IMR-90 (cell line): ENCODE measurements at places on chromosomes 11 and 22. TPM values are rescaled to one million over a fixed set of nuclear protein-coding genes. Genes with fewer than 3 reads are reported as not detected.
A peak's percentile ranks its signal among the peaks of the same experiment; 100 is the strongest.

- no peak overlapping the region for H3K27ac ChIP-seq
- no peak overlapping the region for H3K4me3 ChIP-seq
- no peaks in the 10 kb centered on the region; the same call in 1 of the 2 replicates for H3K27me3 ChIP-seq
- H3K4me1 ChIP-seq: no peaks in the 10 kb centered on the region
These were observed 10.2 kb upstream of the CD82 start for GRCh38 chr11:44555031-44555800.

DNA sequence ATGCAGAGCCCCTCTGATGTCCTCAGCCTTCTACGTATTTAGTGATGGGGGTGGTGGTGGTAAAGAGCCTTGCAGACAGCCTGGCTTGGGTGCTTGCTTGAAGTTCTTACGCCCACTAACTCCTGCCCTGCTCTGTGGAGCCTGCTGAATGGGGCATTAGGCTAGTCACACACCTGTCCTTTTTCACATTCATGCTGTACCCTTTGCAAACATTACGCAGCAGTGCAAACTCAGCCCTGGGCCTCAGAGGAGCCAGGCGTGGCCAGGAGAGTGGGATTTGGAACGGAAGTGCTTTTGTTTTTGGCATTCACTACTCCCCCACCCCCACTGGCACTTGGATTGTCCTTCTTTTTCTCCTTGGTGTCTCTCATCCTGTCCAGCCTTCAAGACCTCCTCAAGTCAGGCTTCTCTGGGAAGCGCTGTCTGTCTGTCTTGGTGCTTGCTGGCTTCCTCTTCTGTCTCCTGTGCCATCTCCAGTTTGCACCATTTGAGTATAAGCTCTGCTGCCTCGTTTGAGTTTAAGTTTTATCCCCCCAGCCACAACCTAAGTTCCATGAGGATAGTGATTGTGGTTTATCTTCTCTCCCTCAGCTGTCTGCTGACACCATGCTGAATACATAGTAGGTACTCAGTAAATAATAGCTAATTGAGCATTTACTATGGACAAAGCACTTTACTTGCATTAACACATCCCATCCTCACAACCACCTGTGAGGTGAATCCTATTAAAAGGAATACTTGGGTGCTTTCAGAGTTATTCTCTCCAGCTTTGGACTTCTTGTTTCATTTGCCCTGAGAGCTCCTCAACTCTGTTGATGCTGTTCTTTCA, 26.7 kb downstream of the ZBTB16 start:
- H3K27me3 ChIP-seq: peaks cover 12% of the 10 kb centered on the region
- no peak overlapping the region for H3K4me3 ChIP-seq
- H3K36me3 ChIP-seq: no peaks in the 10 kb centered on the region
- H3K27ac ChIP-seq: no peak overlapping the region
- no peak for DNase-seq

LYVE1 gene
- not detected in 2 replicates for total RNA-seq

- no peaks in the 10 kb centered on the region for H3K36me3 ChIP-seq
- DNase-seq: no peak
- no peak overlapping the region for H3K4me3 ChIP-seq
- H3K27me3 ChIP-seq: peaks cover 3% of the 10 kb centered on the region; the same call in 1 of the 2 replicates
- H3K27ac ChIP-seq: no peak overlapping the region
These were observed 119.3 kb downstream of the OSBP2 start for GRCh38 chr22:30813936-30814335.

DNA sequence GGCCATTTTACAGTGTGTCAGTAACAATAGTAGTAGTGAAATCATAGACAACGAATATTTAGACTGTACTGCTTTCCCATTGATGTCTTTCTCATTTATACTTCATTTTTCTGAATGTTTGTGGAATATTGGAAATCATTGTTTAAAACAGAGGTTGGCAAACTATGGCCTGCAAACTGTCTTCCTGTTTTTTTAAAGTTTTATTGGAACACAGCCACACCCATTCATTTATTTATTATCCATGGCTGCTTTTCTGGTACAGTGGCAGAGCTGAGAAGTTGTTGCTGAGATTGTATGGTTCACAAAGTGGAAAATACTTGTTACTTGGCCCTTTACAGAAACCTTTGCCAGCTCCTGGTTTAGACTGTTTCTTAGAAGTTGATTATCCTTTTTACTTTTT, 13.7 kb downstream of the FAR1 start:
- H3K27ac ChIP-seq: no peak overlapping the region
- H3K4me1 ChIP-seq: peaks cover 2% of the 10 kb centered on the region; the same call in 1 of the 2 replicates
- no peaks in the 10 kb centered on the region for H3K27me3 ChIP-seq
- no peak overlapping the region for H3K4me3 ChIP-seq
- no peak for DNase-seq

GRCh38 chr11:119019996-119020395, 1.4 kb downstream of the TRAPPC4 start:
- H3K27me3 ChIP-seq: no peaks in the 10 kb centered on the region
- H3K4me3 ChIP-seq: 0 out of 2 replicates have a peak overlapping the region, but pooled peaks have one; percentile 6
- H3K27ac ChIP-seq: no peak overlapping the region
- peaks cover 37% of the 10 kb centered on the region for H3K36me3 ChIP-seq

GLYAT gene
- not detected in 2 replicates for total RNA-seq

ABCG4 gene
- under 0.01 TPM in 2 replicates for total RNA-seq

GRCh38 chr11:20844630-20845029, 175.2 kb downstream of the NELL1 start:
- no peak for DNase-seq
- H3K27ac ChIP-seq: no peak overlapping the region
- no peaks in the 10 kb centered on the region for H3K27me3 ChIP-seq
- H3K4me3 ChIP-seq: no peak overlapping the region

DNA sequence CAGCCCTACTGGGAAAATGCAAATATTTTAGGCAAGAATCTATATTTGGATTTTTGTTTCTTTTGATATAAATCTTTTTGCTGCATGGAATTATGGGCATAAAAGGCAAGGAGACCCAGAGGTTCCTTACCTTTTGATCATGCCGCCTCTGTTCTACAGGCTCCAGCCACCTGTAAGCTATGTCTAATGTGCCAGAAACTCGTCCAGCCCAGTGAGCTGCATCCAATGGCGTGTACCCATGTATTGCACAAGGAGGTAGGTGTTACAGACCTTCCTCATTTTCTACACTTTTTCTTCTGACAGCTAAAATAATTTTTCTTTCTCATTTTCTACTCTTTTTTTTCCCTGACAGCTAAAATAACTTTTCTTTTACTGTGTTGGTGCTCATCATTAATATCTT, 8.2 kb upstream of the BACE1-AS start:
- DNase-seq: no peak
- no peak overlapping the region for H3K4me3 ChIP-seq
- H3K36me3 ChIP-seq: peaks cover 26% of the 10 kb centered on the region
- no peaks in the 10 kb centered on the region for H3K27me3 ChIP-seq

GRCh38 chr22:27134315-27134701, 476.9 kb downstream of the MIAT start:
- H3K4me3 ChIP-seq: no peak overlapping the region
- DNase-seq: peak; percentile 86
- H3K27me3 ChIP-seq: peaks cover 2% of the 10 kb centered on the region; the same call in 1 of the 2 replicates
- H3K27ac ChIP-seq: no peak overlapping the region; the same call in 1 of the 2 replicates
- H3K36me3 ChIP-seq: no peaks in the 10 kb centered on the region

B3GAT1 gene
- not detected in 2 replicates for total RNA-seq

- peaks cover 13% of the 10 kb centered on the region for H3K36me3 ChIP-seq
- H3K4me3 ChIP-seq: peak overlapping the region; percentile 80
- H3K27me3 ChIP-seq: no peaks in the 10 kb centered on the region
- peak; percentile 16 for DNase-seq
- peaks cover 2% of the 10 kb centered on the region; the same call in 1 of the 2 replicates for H3K4me1 ChIP-seq
These were observed 581 bp upstream of the EIF3L start for GRCh38 chr22:37848587-37849088.

- no peak for DNase-seq
- H3K27me3 ChIP-seq: no peaks in the 10 kb centered on the region
- peaks cover 15% of the 10 kb centered on the region for H3K4me1 ChIP-seq
- no peak overlapping the region for H3K4me3 ChIP-seq
- H3K27ac ChIP-seq: no peak overlapping the region
- H3K36me3 ChIP-seq: no peaks in the 10 kb centered on the region
These were observed 2.1 kb downstream of the UBE2L3 start for GRCh38 chr22:21569459-21570170.

CYTH4 gene
- 0.28 and 0.36 TPM in 2 replicates for total RNA-seq

CCDC81 gene
- 5.6 and 6.5 TPM in 2 replicates for total RNA-seq

- H3K36me3 ChIP-seq: no peaks in the 10 kb centered on the region
- no peaks in the 10 kb centered on the region for H3K4me1 ChIP-seq
- H3K4me3 ChIP-seq: no peak overlapping the region
- no peaks in the 10 kb centered on the region for H3K27me3 ChIP-seq
- no peak for DNase-seq
These were observed 82.6 kb downstream of the BARX2 start for GRCh38 chr11:129458278-129458677.

- peak; percentile 66 for DNase-seq
- peaks cover 16% of the 10 kb centered on the region for H3K4me1 ChIP-seq
- H3K36me3 ChIP-seq: no peaks in the 10 kb centered on the region
These were observed 57.0 kb downstream of the BCR start for GRCh38 chr22:23237201-23237798.

SERHL2 gene
- 3.9 and 5.0 TPM in 2 replicates for total RNA-seq
